ENCODE measurements at places on chromosomes 2 and 18. TPM values are rescaled to one million over a fixed set of nuclear protein-coding genes. Genes with fewer than 3 reads are reported as not detected.

Gene ABHD3
- 7.7 TPM for total RNA-seq

Gene DYNAP
- not detected for total RNA-seq

Gene ABCG8
- 0.41 TPM for total RNA-seq

Gene ZNF2
- 11.4 TPM for total RNA-seq

Gene PLA2R1
- 1.6 TPM for total RNA-seq

Gene GYPC
- 19.6 TPM for total RNA-seq

Gene PIEZO2
- total RNA-seq = 2.4 TPM

Gene LRRC30
- not detected for total RNA-seq

Gene UGT1A10
- not detected for total RNA-seq

Gene IL36G
- under 0.01 TPM for total RNA-seq

Gene TSPYL6
- total RNA-seq = not detected

DNA sequence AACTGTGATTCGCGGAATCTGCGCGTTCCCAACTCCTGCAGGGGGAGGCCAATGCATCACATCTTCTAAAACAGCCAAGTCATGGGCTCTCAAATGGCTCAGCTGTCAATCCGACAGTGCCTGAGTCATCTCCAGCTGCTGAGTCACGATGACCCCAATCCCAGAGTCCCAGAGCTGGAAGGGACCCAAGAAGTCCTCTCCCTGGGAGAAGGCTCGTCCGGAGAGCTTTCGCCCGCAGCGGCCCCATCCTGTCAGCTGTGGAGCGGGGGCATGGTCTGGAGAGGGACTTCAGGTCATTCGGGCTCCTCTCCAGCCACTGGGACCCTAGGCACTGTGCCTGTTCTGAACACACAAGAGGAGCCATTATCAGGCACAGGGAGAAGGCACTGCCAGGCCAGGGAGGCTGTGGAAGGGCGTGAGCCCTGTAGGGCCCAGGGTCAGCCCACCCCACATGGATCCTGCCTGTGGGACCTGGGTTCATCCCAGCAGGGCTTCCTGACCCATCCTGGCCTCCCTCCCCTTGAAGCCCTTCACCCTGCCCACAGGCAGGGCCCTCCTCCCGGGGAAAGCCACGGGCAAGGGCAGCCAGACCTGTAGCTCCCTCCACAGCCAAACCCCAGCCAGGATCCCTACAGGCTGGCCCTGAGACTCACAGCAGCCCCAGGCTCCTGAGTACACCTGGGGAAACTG is 47.6 kb upstream of the GPC1 start:
- DNase-seq = peak; percentile 73

GRCh38 chr2:208300847-208301618 is 35.0 kb downstream of the PIKFYVE start:
- DNase-seq = no peak

DNA sequence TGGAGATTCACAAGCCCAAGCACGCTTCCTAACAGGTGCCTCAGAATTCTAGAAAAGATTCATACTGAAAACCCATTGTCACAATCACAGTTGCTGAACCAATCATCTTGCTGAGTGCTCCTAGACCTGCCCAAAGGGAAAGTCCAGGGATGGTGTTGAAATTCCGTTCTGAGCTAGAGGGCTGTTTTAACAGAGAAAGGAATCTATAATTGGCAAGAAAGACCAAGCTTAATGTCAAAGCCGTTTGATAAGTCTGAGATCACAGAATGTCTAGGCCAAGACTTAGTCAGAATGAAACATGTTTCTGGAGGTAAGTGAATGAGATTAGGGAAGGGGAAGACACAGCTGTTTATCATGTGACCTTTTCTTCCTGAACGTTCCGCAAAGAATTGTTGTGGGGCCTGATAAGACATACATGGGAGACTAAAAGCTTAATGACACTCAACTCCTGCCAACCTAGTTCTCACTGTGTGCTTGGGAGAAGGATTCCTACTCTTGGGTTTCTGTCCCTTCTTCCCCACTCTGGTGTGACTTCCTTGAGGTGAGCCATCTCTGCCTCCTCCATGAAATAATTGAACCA is 27.5 kb downstream of the PMAIP1 start:
- DNase-seq = no peak

DNA sequence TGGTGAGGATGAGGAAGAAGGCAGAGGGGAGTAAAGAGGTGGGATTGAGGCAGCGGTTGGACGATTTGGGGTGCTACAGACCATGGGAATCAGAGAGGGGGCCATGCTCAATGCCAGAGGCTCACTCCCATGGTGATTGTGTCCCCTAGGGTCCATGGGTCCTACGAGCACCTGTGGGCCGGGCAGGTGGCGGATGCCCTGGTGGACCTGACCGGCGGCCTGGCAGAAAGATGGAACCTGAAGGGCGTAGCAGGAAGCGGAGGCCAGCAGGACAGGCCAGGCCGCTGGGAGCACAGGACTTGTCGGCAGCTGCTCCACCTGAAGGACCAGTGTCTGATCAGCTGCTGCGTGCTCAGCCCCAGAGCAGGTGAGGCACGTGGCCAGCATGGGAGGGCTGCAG is 5.2 kb downstream of the CAPN10 start:
- DNase-seq = no peak

DNA sequence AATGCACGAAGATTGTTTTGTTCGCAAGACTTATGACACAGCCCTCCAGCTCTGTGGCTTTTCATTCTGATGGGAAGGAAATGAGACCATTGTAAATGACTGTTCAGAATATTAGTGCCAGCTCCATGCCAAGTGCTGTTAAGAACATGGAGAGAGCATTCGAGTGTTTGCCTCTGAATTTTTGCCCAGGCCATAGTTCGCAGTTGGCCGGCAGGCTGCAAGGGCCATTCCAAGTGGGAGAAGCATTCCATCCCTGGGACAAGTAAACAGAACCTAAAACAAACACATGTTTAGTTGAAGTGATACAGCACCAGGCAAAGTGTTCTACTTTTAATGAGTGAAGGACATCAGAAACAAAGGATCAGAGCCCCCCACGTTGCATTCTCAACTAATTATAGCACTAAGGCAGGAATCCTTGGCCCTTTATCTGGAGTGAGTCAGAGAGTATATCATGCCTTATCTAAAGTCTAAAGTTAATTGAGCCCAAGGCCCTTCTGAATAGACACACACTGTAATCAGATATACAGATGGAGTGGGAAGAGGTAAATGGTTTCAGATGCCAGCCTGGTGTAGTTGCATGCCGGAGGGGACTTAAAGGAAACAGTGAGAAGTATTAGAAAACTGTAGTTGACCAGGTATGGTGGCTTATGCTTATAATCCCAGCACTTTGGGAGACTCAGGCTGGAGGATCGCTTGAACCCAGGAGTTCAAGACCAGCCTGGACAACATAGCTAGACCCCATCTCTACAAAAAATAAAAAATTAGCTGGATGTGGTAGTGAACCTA is 53.3 kb downstream of the NEDD4L start:
- no peak for DNase-seq

GRCh38 chr2:216633616-216634369 is 573 bp downstream of the IGFBP2 start:
- no peak for DNase-seq

DNA sequence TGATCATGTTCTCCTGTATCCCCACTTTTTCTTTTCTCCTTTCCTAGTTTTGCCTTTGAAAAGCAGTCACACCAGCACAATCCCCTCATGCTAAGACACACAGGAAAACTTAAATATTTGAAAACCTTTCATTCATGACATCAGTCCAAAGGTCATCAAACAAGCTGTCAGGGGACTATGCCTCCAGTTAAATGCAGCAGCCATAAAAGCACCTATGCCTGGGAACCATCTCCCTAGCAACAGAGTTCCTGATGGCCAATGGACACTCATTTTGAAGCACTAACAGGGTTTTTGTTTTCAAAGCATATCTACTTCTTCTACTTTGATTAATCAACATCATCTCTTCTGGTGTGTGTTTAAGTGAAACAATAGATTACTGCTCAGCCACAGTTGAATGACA is 286.4 kb upstream of the PARD3B start:
- DNase-seq = no peak

DNA sequence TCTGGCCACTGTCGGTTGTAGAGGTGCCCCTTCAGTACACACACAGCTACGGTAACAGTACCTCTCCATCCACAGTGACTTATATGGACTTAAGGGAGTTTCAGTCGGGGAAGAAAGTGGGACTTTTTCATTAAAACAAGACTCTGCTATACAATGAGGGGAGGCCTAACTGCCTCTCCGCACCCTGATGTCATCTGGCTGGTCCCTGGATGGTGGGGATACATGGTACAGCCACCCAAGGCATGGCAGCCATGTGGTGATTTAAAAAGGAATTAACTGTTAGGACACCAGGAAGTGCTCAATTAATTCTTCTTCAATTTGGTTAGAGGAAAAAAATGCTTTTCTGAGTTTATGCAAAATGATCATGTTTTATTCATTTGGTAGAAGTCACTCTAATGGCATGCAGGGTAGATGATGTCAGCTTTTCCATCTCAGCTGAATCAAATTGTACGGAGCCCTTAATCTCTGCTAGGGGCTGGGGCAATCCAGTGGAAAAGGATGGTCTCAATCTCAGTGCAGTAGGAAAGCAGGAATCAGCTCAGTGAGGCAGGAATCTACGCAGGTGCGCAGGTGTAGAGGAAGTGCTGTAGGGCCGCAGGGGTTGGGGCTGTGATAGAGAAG is 243.9 kb downstream of the PRKCE start:
- DNase-seq = no peak

DNA sequence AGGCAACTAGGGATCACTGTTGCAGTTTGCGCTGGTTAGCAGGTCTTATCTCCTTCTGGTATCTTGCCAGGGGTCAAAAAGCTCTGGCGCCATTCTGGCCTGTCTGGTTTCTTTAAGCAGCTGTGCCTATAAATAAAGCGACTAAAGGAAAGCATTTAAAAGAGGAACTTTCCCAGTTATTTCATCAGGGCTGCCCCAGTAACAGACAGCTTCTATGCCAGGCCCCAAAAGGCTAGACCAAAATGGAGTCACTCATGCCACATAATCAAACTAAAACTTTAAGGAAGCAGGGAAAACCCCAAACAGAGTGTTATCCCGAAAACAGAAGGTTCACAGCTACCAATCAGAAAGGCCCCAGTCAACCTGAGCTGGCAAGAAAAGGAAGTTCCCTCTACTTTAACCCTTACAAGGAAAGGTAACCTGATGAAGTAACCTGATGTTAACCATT is 41.2 kb upstream of the HNRNPA3 start:
- no peak for DNase-seq

- DNase-seq = no peak
Measured at GRCh38 chr2:236693531-236693930, 123.9 kb downstream of the ACKR3 start.

DNA sequence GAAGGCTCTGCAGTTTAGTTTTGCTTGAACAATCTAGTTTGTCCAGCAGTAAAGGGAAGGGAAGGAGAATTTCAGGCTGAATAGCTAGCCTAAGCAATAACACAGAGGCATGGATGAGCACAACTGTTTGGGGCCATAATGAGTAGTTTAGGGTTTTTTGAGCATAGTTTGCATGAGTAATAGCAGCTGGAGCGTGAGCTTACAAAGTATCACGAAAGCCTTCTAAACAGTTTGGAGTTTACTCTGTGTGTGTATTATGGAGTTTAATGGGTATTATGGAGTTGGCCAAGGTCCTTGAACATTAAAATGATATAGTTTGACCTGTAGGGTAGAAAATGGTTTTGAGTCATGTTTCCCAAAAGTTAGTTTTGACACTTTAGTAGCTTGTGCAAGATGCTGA is 782.3 kb downstream of the ERBB4 start:
- DNase-seq = no peak

- DNase-seq = no peak
Measured at GRCh38 chr2:176508984-176509740, 239.9 kb downstream of the MTX2 start.

DNA sequence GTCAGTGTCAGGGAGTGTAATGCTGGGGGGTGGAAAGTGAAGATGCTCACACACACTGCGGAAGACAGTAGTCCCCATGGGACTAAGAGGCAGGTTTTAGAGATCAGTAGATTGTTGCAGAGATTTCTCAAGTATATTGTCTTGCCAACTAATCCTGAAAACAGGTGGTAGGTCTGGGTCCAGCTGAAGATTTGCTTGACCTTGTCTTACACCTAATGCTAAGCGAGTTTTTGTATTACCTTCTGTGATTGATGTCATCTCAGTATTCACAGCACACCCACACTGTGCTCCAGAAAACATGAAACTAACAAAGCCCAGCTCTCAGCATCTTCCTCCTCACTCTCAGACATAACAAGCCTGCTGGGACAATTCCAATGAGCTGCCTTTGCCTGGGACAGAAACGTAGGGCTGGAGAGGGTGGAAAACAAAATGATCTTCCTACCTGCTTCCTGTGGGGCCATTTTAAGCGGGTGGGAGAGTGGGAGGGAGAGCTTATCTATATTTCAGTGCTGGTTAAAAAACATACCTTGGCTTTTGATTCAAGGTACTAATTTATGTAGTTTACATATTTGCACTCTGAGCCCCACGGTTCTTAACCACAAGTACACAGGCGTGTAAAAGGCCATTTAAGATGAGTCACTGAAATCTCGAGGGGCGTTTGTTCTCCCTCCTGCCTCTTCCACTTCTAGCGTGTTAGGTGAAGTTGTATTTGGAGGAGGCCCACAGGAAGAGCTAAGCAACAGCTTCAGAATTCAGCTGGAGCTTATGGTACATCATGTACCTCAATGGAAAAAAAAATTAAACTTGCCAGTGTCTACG is 23.1 kb upstream of the RBMS1 start:
- DNase-seq = no peak

GRCh38 chr18:26689226-26689879 is 141.0 kb upstream of the KCTD1 start:
- DNase-seq = no peak

DNA sequence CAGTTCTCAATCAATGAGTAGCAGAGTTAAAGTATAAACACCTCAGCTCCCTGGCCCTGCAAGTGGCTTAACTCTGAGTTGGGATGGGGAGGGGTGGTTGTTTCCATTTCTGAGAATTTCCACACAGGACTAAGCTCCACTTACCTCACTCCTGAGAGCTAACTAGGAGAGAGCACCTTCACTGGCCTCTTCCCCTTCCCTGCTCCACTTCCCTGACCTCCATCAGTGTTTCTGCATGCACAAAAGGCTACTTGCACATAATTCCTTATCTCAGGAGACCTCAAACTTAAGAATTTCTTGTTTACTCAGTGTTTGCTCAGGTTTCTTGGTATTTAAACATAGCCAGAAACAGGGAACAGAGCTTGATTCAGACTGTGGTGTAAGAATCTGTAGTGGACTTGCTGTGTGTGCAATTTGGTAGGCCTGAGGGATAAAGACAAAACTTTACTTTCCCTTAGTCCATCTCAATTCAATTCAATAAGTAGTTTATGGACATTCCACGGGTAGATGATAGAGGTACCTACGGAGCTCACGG is 97.2 kb downstream of the PID1 start:
- no peak for DNase-seq

DNA sequence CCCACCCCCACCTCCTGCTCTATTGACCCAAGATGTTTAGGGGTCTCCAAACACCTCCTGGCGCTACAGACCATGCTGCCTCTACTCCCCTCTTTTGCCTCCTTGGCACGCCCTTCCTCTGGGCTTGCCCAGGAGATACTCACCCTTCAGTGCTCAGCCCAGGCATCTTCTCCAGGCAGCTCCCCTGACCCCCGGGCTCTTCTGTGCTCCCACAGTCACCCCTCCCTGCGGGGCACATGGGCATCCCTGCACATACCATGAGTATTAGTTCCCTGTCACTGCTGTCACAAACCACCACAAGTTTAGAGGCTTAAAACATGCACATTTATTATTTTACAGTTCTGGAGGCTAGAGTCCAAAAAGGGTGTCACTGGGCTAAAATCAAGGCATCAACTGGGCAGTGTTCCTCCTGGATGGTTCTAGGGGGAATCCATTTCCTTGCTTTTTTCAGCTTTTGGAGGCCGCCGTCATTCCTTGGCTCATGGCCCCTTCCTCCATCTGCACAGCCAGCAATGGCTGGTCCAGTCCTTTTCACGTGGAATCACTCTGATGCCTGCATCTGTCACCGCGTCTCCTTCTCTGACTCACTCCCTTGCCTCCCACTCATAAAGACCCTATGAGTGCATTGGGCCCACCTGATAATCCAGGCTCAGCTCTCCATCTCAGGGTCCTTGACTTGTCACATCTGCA is 230.4 kb upstream of the COPS8 start:
- DNase-seq = no peak

All from frontal cortex (tissue), 4 donors.